ENCODE measurements at places on chromosomes 16 and 17.

DNA sequence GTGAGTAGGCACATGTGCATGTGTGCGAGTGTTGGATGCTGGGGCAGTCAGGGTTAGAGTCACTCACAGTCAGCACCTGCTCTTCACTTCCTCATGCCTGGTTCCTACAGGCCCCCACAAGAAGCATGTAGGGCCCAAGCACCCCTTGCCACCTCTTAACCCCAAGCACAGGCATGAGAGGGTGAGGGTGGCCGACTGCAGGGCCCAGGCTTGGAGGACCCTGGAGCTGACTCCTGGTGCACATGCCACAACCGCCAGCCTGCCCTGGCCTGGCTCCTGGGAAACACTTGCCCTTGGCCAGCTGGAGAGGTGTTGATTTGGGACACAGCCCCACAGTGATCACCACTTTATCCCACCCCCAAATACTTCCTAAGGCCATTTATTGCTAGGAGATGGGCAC, 16.9 kb upstream of the CDRT15L2 start:
- no peak for DNase-seq

DNA sequence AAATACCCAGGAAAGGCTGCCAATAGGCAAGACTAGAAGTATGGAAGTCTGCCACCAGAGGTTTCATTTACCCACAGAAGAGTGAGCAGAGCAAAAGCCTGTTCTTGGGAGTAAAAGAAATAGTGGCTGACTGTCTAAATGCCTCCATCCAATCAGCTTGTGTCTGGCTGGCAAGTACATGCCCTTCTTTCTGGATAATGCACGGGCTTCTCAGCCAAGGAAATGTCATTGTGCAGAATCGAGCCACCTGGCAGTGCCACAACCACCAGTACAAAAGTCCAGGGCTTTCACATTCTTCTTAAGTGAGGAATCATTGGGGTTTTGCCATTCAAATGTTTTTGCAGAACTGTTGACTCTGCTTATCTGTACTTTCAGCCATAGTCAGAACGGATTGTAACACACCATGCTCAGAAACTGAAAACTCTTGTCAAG, 10.1 kb upstream of the ERCC4 start:
- peak; percentile 60 for DNase-seq

GRCh38 chr16:77062878-77063675, 127.9 kb upstream of the MON1B start:
- no peak for DNase-seq

DNA sequence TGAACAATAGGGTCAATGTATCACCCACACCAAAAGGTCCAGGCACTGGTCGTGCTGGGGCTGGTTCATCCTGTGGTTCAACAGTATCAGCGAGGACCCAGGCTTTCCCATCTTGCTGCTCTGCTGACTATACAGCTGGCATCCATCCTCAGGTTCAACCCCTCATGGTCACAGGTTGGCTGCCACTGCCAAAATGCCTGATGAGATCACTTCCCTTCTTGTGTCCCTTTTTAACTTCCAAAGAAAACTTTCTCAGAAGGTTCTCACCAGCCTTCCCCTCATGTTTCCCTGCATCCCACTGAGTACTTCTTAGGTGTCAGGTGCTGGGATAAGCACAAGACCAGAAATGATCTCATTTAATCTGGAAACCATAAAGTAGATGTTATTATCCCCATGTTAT, 25.7 kb downstream of the CLEC16A start:
- no peak for DNase-seq

- no peak for DNase-seq
These were observed 229.4 kb downstream of the CCDC182 start for GRCh38 chr17:57515662-57516211.
